Stimulated activated CD8-positive, alpha-beta memory T cell treated with anti-CD3 and anti-CD28 coated beads, Interleukin-12 subunit alpha, Interleukin-12 subunit beta, amount 100 ng/mL, for 1 hour (primary cell): ENCODE measurements at places on chromosomes 7 and 10.

GRCh38 chr10:36345807-36346206, 703.7 kb upstream of the FZD8 start:
- no peak for DNase-seq

DNA sequence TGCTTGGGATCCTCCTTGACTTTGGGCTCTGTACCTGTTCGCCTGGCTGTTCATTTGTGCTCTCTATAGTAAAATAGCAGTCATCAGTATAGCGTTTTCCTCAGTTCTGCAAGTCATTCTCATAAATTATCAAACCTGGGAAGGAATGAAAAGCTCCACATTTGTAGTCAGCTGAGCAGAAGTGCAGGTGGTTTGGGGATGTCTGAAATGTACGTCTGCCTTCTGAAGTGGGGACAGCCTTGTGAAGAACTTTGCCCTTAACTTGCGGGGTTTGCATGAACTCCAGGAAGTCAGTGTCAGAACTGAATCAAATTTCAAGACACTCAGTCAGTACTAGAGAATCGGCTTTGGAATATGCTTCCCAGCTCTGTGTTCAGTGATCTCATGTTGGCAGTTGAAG, 358.3 kb upstream of the PRKCQ start:
- DNase-seq: no peak

DNA sequence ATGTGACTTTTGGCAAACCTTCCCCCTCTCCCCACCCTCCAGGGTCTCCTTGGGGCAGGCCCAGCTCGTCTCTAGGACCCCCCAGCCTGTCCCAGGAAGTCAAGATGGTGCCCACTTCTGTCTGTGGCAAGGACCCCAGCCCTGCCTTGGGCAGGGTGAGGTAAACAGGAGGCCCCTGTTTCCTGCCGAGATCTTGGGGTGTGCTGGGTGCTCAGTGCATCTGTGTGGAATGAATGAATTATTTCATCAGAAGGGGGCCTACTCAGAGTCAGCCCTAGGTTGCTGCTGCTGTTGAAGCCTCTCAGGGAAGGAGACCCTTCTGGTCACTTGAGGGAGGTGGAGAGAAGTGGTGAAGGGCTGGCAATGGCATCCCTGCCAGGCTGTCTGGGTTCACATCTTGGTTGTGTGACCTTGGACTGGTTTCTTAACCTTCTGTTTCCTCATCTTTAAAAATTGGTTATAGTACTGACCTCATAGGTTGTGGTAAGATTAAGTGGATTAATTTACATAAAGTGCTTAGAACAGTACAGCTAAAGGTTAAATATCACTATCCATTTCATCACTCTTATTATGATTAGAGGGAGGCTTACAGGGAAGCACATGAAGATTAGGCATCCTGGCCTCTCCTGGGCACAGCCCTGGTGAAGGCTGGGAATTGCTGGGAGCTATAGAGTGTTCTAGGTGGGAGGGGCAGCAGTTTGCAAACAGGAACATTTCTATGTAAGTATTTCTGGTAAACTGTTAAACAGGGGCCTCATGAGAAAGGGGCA, 67.7 kb downstream of the ZMIZ1 start:
- DNase-seq: no peak

DNA sequence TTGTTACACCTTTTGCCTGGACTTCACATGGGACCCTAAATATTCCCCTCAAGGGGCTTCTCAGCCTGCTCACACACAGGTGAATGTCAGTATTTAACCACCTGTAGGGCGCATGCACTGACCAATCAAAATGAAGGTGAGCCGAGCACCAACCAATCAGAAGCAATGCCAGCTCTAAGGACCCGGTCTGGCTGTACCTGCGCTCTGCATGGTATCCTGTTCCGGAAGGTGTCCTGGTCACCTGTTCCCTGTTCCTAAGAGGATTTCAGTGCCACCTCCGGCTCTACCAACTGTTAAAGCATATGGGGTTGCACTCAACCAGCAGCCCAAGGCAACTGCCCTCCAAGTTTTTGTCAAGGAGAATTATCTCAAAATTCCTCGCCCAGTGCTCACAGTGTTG, 18.4 kb upstream of the CALN1 start:
- no peak for DNase-seq

- DNase-seq: no peak
Measured at GRCh38 chr7:51349820-51350545, 33.4 kb upstream of the COBL start.

- DNase-seq: no peak
Measured at GRCh38 chr10:113754125-113754524, 2.6 kb downstream of the PLEKHS1 start.

- DNase-seq: no peak
Measured at GRCh38 chr7:33781796-33782195, 123.5 kb upstream of the BMPER start.

GRCh38 chr10:1674501-1674900, 62.8 kb downstream of the ADARB2 start:
- no peak for DNase-seq

DNA sequence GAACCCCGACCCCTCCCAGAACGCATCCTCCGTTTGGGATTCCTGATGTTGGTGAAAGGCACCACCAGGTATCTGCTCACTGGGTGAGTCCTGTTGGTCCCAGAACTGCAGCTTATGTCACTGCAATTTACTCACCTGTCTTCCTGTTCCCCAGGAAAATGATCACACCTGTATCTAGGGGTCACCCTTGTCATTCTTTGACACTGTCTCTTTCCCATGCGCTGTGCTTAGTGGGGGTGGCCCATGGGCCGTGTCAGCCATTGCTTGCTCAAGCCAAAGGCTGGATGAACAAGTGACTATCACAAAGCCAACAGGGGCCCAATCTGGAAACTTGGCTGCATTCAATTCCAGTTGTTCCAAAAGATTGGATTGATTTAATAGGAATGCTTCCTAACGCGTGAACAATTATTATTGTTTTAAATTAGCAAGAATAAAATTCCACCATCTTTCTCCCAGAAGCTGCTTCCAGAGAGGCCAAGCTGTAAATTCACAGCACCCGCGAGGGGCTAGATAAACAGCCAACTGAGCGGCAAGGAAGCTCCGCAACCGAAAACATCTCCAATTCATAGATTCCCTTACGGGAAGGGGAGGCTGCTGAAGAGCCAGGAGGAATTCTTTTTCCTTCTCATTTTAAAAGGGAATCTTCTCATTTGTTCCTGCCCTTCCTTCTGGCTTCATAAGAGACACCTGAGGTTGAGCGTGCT, 134.8 kb upstream of the ZMIZ1 start:
- no peak for DNase-seq

- no peak for DNase-seq
Measured at GRCh38 chr10:24277771-24278170, 68.8 kb downstream of the KIAA1217 start.

DNA sequence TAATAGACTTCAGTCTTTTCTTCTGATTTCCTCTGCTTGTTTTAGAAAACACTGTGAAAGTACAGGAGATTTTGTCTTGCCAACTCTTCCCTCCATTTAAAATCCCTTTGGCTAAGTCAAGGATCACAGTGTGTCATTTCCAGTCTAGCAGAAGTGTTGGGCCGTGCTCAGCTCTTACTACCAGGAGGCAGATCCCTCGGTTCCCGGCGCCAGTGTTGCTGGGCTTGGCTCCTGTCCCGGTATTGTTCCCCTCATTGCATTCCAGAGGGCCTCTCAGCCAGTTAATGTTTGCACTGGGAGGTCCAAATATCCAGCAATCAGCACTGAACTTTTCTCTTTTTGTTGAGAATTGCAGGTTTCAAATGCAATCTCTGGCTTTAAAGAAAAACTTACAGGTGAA, 612.1 kb upstream of the MGMT start:
- no peak for DNase-seq

DNA sequence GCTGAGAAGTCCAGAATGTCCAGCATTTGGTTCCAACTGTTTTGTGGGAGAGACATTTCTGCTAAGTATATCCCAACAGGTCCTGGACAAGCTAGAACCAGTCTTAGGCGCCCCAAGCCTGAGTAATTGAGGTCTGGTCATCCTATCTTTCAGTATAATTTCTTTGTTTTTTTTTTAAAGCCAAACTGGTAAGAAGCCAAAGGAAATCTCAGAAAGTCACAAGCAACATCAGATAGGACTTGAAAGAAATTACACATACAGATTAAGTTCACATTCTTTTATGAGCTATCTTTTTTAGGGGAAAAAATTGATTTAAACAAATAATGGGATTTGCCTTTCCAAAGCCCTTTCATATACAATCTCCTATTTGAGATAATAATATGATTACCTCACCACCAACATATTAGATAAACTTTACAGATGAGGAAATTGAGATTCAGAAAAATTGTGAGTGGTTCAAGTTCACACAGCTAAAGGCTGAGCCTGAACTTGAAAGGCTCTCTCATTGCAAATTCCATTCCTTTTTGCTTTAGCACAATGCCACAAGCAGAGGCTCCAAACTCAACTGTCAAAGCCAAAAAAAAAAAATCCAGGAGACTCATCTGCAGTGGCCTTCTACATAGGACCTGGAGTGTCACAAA, 15.0 kb downstream of the PDLIM1 start:
- no peak for DNase-seq

GRCh38 chr10:114322344-114322743, 82.0 kb downstream of the AFAP1L2 start:
- no peak for DNase-seq

DNA sequence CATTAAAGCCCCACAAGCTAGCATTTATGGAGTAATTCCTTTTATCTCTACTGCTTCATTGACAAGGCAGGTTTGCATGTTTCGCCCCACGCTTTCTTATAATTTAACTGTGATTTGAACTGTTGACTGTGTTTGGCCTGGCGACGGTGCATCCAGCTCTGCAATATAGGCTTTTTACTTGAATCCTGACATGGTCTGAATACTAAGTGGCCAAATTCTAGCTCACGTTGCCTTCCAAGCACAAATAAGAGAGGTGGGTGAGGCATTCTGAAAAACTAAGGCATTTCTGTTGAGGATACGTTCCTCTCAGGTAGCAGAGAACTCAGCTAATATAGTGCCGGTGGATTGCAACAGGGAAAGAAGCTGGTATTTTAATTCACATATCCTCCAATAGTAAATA, 61.8 kb downstream of the NRP1 start:
- no peak for DNase-seq

DNA sequence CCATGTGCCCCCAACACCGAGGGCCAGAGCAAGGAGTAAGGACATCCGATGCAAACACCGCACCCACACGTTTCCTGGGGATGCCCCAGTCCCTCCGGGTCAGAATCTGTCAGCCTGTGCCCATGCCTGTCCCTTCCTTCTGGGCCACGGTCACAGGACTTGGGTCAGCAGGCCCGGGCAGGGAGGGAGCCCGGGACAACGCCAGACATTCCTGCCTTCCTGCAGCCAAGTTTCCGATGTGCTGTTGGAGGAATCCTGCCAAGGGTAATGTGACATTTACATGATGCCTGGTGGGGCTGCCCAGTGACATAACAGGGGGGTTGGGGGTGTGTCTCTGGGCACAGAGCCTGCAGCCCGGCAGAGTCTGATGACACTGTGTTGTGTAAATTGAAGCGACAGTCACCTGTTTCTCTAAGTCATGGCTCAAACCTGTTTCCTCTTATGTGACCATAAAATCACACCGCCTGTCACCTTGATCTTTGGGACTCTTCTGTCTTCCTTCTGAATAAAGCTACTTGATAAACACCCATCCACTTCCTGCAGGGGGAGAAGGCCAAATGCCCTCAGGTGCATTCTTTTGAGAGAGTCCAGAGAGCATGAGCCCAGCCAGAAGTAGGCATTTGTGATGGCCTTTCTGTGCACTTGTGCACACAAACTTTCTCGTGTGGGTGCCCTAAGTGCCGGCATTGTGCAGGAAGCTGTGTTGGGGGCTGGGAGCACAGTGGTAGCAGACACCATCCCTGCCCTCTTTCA, 175.3 kb upstream of the RHEB start:
- no peak for DNase-seq

- no peak for DNase-seq
Measured at GRCh38 chr7:96169439-96169838, 152.5 kb downstream of the SLC25A13 start.

DNA sequence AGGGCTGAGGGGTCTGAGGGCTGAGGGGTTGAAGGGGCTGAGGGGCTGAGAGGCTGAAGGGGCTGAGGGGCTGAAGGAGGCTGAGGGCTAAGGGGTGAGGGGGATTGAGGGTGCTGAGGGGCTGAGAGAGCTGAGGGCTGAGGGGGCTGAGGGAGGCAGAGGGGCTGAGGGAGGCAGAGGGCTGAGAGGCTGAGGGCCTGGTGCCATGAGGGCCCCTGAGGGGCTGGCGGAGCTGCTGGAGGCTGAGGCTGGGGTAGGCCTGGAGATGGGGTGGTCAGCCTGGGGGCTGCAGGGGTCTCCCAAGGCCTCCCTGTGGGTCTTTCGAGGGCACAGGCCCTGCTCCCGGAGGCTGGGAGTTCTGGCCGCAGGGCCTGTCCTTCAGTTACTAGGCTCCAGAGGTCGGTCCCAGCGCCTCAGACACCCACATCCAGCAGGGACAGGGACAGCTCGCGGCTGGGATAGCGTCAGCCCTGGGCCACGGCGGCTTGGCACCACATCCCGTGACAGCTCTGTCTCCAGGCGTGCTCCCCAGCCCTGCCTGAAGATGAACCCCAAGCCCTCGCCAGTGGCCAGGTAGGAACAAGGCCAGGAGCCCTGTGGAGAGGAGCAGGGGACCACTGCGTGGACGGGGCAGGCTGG, 16.9 kb downstream of the MYO1G start:
- no peak for DNase-seq

DNA sequence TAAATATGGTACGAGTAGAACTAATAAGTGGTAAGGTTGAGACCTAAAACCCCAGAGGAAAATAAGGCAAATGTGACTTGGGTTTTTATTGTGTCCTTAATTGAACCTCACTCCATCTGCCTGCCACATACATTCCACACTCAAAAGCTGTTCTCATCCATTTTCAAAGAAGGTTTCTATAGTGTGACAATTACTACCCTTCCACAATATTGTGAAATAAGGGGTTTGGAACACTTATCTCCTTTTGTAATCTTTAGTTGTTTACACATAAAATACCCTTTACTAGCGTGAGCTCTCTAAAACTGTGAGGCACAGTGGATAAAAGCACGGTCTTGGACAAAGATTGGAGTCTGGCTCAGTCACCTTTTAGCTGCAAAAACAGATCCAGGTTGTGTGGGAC, 166.6 kb downstream of the THSD7A start:
- DNase-seq: no peak

DNA sequence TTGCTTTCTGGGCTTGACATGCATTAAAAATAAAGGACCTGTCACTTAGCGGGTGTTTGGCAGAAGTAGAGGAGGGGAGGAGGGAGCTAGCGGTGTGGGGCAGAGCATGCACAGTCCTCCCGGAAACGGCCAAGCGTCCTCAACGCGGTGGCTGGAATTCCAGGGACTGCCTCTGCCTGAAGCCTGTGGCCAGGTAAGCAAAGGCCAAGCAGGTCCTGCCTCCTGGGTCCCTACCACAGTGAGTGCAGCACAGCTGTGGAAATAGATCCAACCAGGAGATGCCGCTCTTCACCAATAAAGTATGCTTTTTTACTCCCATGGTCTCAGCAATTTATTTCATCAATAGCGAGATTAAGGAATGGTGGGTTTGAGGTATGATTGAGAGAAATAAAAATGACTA, 323.4 kb downstream of the WDR37 start:
- no peak for DNase-seq
